ENCODE measurements at places on chromosomes 4 and X. TPM values are rescaled to one million over a fixed set of nuclear protein-coding genes. Genes with fewer than 3 reads are reported as not detected.
A peak's percentile ranks its signal among the peaks of the same experiment; 100 is the strongest.

DNA sequence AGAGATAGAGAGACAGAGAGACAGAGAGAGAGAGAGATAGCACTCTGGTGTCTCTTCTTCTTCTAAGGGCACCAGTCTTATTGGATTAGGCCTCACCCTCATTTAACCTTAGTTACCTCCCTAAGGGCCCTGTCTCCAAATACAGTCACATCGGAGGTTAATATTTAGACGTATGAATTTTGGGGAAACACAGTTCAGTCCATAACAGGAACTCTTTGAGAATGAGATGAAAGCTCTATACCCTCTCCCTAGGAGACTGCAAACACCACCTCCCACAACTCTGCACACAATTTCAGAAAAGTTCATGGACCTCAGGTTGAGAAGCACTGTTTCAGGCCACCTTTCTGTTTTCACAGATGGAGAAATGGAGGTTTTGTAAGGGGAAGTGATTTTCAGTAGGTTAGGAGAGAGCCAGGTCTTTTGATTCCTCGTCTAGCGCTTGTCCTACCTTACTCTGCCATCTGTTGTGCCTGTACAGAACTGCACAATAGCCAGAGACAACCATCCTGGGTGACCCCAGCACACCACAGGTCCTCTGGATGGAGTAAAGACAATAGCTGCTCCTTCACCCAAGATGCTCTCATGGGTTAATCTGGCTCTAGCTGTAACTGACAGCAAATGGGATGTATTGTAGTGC, 16.9 kb upstream of the LOC101059915 start:
- H3K27me3 ChIP-seq, result no peaks in the 10 kb centered on the region
- no peak for DNase-seq
- H3K4me3 ChIP-seq, result no peak overlapping the region
- peak overlapping the region; percentile 56 for H3K27ac ChIP-seq
- peaks cover 26% of the 10 kb centered on the region for H3K4me1 ChIP-seq

SPANXA2 gene
- not detected for total RNA-seq

DNA sequence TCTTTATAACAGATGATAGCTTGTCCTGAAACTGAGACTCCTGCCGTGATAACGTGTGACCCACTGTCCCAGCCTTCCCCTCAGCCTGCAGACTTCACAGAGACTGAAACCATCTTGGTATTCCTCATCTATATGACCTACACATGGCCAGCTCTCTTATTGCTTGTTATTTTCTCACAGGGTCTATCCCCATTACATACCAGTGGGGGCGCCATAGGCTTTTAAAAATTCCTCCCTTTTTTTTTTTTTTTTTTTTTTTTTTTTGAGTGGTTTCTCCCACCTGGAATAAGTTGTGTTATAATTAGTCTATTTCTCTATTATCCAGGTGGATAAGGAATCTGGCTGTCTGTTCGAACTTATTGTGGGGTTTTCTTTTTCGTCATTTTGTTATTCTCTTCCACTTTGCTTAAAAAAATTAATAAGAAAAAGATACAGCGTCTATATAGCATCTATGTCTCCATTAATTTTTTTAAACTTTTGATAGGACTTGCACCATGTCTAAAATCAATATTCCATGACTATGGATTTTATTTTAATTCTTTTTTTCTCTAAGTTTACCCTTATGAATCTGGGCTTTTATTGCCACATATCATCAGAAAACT, 47.2 kb downstream of the GYG2 start:
- peaks cover 7% of the 10 kb centered on the region for H3K27me3 ChIP-seq
- H3K27ac ChIP-seq, result no peak overlapping the region
- H3K4me1 ChIP-seq, result no peaks in the 10 kb centered on the region
- DNase-seq, result no peak
- H3K36me3 ChIP-seq, result no peaks in the 10 kb centered on the region
- no peak overlapping the region for H3K4me3 ChIP-seq

DNA sequence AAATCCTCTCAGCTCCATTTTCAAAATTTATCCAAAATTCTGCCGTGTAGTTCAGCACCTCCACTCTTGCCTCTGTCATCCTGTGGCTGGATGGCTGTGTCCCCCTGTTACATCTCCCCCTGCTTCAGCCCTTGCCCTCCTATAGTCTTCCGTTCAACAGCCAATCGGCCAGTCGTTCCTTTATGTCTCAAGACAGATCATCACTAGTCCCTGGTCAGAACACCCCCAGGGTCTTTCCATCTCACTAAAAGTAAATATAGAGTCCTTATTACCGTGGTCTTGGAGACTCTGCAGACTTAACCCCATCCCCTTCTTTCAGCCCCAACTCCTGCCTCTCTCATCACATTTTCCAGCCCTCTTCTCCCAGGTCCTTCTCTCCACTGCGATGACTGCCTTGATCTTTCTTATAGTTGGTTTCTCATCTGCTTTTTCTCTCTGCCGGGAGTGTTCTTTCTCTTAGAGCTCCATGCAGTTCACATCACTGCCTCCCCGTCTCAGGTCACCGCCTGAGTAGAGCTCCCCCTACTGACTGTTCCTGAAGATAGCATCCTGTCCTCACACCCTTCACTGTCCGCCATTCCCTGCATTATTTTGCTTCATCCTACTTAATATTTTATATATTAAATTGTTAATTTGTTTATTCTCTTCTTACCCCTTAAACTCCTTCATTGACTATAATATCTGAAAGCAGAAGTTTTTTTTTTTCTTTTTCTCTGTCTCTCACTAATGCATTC, 736.9 kb upstream of the MAGEB2 start:
- H3K4me3 ChIP-seq, result no peak overlapping the region
- DNase-seq, result no peak
- H3K36me3 ChIP-seq, result no peaks in the 10 kb centered on the region
- H3K27me3 ChIP-seq, result no peaks in the 10 kb centered on the region
- no peaks in the 10 kb centered on the region for H3K4me1 ChIP-seq

STK26 gene
- total RNA-seq, result 52.7 TPM

GRCh38 chr4:151912632-151913031, 151.8 kb upstream of the GATB start:
- H3K27me3 ChIP-seq, result peaks cover 4% of the 10 kb centered on the region
- no peaks in the 10 kb centered on the region for H3K4me1 ChIP-seq
- no peak overlapping the region for H3K27ac ChIP-seq
- no peak overlapping the region for H3K4me3 ChIP-seq
- H3K36me3 ChIP-seq, result no peaks in the 10 kb centered on the region

KIT gene
- 1.1 TPM for total RNA-seq

DNA sequence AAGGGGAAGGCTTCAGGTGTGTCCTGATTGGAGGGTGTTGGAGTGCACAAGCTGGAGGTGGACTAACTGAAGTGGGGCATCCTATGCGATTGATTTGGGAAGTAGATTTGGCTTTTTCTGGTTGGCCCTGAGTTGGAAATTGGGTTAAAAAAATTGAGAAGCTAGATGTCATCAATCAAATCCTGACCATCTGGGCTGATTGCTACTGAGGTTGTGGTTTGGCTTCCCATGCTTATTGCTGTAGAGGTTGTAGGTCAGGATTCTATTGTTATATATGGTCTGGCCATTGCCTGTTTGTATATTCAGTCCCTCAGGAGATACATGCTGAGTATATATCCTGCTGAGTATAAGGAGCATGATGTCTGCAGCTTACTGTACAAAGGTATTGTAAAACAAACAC, 7.7 kb upstream of the ZNF81 start:
- H3K27me3 ChIP-seq, result no peaks in the 10 kb centered on the region
- no peaks in the 10 kb centered on the region for H3K4me1 ChIP-seq
- DNase-seq, result no peak
- no peak overlapping the region for H3K27ac ChIP-seq

DNA sequence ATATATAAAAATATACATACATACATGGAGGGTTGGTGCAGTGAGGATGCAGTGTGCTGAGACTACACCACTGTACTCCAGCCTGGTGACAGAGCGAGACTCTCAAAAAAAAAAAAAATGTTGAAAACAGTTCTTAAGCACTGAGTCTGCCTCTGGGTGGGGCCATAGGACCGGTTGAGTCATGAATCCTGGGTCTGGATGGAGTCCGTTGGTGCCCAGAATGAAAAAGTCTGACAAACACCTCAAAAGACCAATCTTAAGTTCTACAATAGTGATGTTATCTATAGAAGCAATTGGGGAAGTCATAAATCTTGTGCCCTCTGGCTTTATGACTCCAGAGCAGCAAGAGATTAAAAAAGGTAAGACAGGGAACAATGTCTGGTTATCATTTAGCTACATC, 70.4 kb downstream of the FGFBP1 start:
- no peak overlapping the region for H3K27ac ChIP-seq
- H3K4me1 ChIP-seq, result no peaks in the 10 kb centered on the region
- no peak overlapping the region for H3K4me3 ChIP-seq
- no peaks in the 10 kb centered on the region for H3K36me3 ChIP-seq
- no peak for DNase-seq
- H3K27me3 ChIP-seq, result peaks cover 23% of the 10 kb centered on the region

EGF gene
- total RNA-seq, result not detected

- H3K36me3 ChIP-seq, result no peaks in the 10 kb centered on the region
- no peak for DNase-seq
- no peak overlapping the region for H3K4me3 ChIP-seq
- H3K27me3 ChIP-seq, result no peaks in the 10 kb centered on the region
- no peak overlapping the region for H3K27ac ChIP-seq
Measured at GRCh38 chr4:149801416-149801815, 14.2 kb downstream of the IQCM start.

- no peak overlapping the region for H3K27ac ChIP-seq
- H3K27me3 ChIP-seq, result no peaks in the 10 kb centered on the region
- peaks cover 7% of the 10 kb centered on the region for H3K4me1 ChIP-seq
- H3K36me3 ChIP-seq, result no peaks in the 10 kb centered on the region
Measured at GRCh38 chrX:153861151-153861550, 24.8 kb downstream of the L1CAM start.

HOPX gene
- total RNA-seq, result 22.1 TPM

DNA sequence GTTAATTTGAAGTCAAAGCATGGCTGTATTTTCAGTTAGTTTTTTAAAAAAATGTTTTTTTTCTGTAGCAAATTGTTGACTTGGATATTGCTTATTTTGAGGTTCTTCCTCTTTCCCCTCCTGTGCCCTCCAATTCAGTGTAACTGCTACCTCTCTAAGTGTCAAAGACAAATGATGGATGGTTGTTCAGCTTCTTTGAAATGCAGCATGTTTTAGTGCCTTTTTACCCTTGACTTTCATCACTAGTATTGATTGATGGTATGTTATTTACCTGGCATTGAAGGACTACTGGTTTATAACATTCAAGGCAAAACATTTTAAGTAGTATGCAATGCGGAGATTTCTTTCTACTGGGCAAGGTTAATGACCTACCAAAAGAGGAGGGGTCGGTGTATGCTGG, 281.0 kb upstream of the FAT1 start:
- H3K27me3 ChIP-seq, result no peaks in the 10 kb centered on the region
- H3K4me3 ChIP-seq, result no peak overlapping the region
- no peak for DNase-seq
- H3K4me1 ChIP-seq, result no peaks in the 10 kb centered on the region

DNA sequence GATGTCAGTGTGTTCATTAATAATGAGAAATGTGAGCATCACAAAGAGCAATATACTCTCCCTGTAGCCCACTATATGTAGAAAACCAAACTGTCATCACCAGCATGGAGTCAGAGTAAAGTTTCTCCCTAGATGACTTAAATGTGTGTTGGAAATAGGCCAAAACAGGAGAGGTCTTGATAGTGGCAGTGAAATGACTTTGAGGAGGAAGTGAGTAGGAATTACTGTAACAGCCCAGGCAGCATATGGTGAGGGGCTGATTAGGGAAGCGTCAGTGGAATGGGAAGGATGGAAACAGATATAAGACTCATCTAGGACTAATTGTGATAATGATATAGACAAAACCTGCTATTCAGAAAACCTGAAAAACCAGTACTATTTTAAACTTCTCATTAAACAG, 83.9 kb downstream of the ATXN3L start:
- H3K4me3 ChIP-seq, result no peak overlapping the region
- no peaks in the 10 kb centered on the region for H3K36me3 ChIP-seq
- no peaks in the 10 kb centered on the region for H3K27me3 ChIP-seq
- no peak overlapping the region for H3K27ac ChIP-seq
- no peak for DNase-seq
- H3K4me1 ChIP-seq, result no peaks in the 10 kb centered on the region

GRCh38 chrX:39826813-39827543, 270.8 kb downstream of the BCOR start:
- peaks cover 2% of the 10 kb centered on the region for H3K36me3 ChIP-seq
- peaks cover 6% of the 10 kb centered on the region for H3K4me1 ChIP-seq
- H3K27ac ChIP-seq, result peak overlapping the region; percentile 45
- H3K27me3 ChIP-seq, result peaks cover 3% of the 10 kb centered on the region

DNA sequence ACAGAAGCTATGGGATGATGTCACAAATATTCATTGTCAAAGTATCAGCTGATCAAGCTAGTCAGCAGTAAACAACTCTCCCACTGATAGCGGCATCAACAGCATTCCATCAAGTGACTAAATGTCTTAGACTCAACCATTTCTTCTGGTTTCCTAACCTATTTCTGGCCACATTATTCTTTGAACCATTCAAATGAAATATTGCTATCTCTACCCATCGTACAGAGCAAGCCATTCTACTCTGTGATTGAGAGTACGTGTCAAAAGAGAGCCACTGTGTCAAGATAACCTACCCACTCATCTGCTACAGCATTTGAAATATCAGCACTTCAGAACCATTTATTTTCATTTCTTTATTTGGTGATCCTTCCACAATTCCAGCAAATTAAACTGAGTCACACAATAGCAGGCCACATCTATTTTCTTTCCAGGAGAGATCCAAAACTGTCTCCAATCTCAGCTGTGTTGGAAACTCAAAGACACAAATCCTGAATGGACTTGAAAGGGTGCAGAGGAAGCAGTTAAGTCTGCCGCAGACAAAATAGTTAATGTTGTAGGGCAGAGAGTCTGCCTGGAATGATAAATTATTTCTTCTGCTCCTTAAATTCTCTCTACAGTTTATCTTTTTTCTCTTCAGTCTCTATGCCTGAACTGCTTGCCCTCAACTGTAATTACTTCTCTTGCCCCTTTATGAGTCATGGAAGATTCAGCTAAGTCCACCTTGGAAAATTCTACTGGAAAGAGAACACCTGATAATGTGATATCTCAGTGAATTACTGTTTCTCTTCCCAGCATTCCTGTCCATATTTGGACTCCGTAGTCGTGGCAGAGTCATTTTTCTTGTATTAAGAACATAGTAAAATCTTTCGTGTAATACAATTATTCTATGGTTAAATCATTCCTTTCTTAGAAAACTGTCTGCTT, 364.8 kb downstream of the PDGFC start:
- no peak overlapping the region for H3K4me3 ChIP-seq
- no peak overlapping the region for H3K27ac ChIP-seq
- no peak for DNase-seq
- no peaks in the 10 kb centered on the region for H3K4me1 ChIP-seq
- no peaks in the 10 kb centered on the region for H3K27me3 ChIP-seq
- no peaks in the 10 kb centered on the region for H3K36me3 ChIP-seq

- H3K4me3 ChIP-seq, result no peak overlapping the region
- H3K27me3 ChIP-seq, result no peaks in the 10 kb centered on the region
- no peak overlapping the region for H3K27ac ChIP-seq
- H3K36me3 ChIP-seq, result no peaks in the 10 kb centered on the region
- H3K4me1 ChIP-seq, result no peaks in the 10 kb centered on the region
Measured at GRCh38 chr4:174681723-174682300, 147.2 kb downstream of the GLRA3 start.

GRCh38 chr4:71294301-71294700, 44.5 kb upstream of the SLC4A4 start:
- H3K27ac ChIP-seq, result no peak overlapping the region
- peaks cover 2% of the 10 kb centered on the region for H3K27me3 ChIP-seq
- H3K4me3 ChIP-seq, result no peak overlapping the region
- DNase-seq, result no peak
- H3K36me3 ChIP-seq, result no peaks in the 10 kb centered on the region
